Activated CD4-positive, alpha-beta T cell treated with anti-CD3 and anti-CD28 coated beads, Interleukin-2, amount 10 ng/mL, durations not matched to agents 24 days and 14 days (primary cell): ENCODE measurements at places on chromosomes 6 and 20. TPM values are rescaled to one million over a fixed set of nuclear protein-coding genes. Genes with fewer than 3 reads are reported as not detected.

DNA sequence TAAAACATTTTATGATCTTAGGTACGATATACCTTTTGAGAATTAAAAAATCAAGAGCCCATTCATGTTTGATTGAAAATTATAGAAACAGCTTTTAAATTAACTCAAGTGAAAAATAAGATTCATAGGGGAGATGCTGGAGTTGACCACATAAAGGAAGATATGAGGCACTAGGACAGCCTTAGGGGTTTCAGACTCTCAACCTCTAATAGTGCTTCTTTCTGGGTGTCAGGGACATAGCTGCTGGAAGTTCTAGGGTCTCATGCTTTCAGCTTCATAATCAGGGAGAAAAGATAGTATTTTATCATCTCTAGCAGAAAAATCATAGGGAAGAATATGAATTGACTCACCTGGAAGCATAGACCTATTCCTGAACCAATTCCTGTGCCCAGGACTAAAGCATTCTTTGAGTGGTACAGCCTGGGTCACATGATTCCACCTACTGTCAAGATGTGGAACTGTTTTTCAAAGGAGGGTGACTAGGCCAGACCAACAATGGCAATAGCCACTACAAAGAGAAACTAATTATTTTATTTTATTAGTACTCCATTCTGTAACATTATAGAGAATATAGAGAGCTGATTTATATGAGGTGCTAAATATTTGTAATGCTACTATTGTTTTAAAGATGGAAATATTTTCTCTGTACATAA, 27.8 kb upstream of the CENPW start:
- no peak overlapping the region for H3K4me3 ChIP-seq
- peaks cover 2% of the 10 kb centered on the region for H3K27me3 ChIP-seq
- no peaks in the 10 kb centered on the region for H3K4me1 ChIP-seq
- no peak for DNase-seq

- H3K27me3 ChIP-seq = peaks cover 87% of the 10 kb centered on the region
- H3K4me3 ChIP-seq = peak overlapping the region; percentile 7
- H3K4me1 ChIP-seq = peaks cover 18% of the 10 kb centered on the region
- no peak overlapping the region for H3K27ac ChIP-seq
These were observed 3.0 kb downstream of the NR2E1 start for GRCh38 chr6:108168501-108169463.

GRCh38 chr20:5927749-5928462, 22.4 kb downstream of the TRMT6 start:
- H3K36me3 ChIP-seq = no peaks in the 10 kb centered on the region
- no peak overlapping the region for H3K4me3 ChIP-seq
- no peak for DNase-seq
- no peaks in the 10 kb centered on the region for H3K4me1 ChIP-seq
- peaks cover 16% of the 10 kb centered on the region for H3K27me3 ChIP-seq

- DNase-seq = no peak
- H3K4me3 ChIP-seq = no peak overlapping the region
- no peak overlapping the region for H3K27ac ChIP-seq
- no peaks in the 10 kb centered on the region for H3K27me3 ChIP-seq
- H3K36me3 ChIP-seq = no peaks in the 10 kb centered on the region
- H3K4me1 ChIP-seq = no peaks in the 10 kb centered on the region
These were observed 129.0 kb downstream of the CFAP61 start for GRCh38 chr20:20181322-20181721.

GRCh38 chr6:134521116-134521501, 203.2 kb upstream of the SGK1 start:
- no peak for DNase-seq
- H3K36me3 ChIP-seq = no peaks in the 10 kb centered on the region
- H3K4me1 ChIP-seq = peaks cover 45% of the 10 kb centered on the region
- H3K27ac ChIP-seq = peak overlapping the region; percentile 14

Gene RIMS4
- not detected in 2 replicates for total RNA-seq
